ENCODE measurements at places on chromosomes 12 and 14.
A peak's percentile ranks its signal among the peaks of the same experiment; 100 is the strongest.

- no peaks in the 10 kb centered on the region for H3K36me3 ChIP-seq
- H3K27me3 ChIP-seq, result peaks cover 91% of the 10 kb centered on the region
- peak overlapping the region; percentile 54 for H3K4me3 ChIP-seq
- peak; percentile 68 for DNase-seq
- peaks cover 56% of the 10 kb centered on the region for H3K4me1 ChIP-seq
These were observed 10.7 kb downstream of the STAC3 start for GRCh38 chr12:57240066-57240921.

GRCh38 chr12:92444763-92445162, 258.0 kb upstream of the PLEKHG7 start:
- peaks cover 6% of the 10 kb centered on the region for H3K4me1 ChIP-seq
- no peak for DNase-seq
- H3K36me3 ChIP-seq, result no peaks in the 10 kb centered on the region

DNA sequence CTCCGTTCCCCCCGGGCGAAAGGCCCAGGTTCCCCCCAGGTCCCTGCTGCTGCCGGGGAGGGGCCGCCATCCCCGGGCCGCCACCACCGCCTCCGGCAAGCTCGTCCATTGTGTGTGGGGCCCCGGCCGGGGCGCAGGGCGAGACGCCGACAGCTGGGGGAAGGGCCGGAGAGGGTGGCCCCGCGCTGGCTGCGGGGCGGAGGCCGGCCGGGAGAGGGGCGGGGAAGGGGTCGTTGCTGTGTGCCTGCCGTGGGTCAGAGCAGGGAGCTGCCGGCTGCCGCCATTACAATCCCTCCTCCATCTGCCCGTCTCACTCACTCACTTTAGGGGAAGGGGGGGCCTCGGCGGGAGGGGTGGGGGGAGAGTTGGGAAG, at the start of gene STRN3:
TSS of gene STRN3 (minus strand) at position 303 of the 373 bp plus-strand sequence. CDS start at position 109, 194 bp downstream.
- peak within 1 kb of the TSS; percentile 87 for H3K27ac ChIP-seq
- H3K36me3 ChIP-seq, result peaks cover 6% of the 10 kb centered on the region
- DNase-seq, result no peak
- no peaks in the 10 kb centered on the region for H3K27me3 ChIP-seq

GRCh38 chr12:77064896-77065360, 441 bp downstream of the E2F7 start:
- H3K4me1 ChIP-seq, result peaks cover 25% of the 10 kb centered on the region
- H3K4me3 ChIP-seq, result peak overlapping the region; percentile 90
- peak overlapping the region; percentile 93 for H3K27ac ChIP-seq
- H3K27me3 ChIP-seq, result no peaks in the 10 kb centered on the region
- DNase-seq, result peak; percentile 70

DNA sequence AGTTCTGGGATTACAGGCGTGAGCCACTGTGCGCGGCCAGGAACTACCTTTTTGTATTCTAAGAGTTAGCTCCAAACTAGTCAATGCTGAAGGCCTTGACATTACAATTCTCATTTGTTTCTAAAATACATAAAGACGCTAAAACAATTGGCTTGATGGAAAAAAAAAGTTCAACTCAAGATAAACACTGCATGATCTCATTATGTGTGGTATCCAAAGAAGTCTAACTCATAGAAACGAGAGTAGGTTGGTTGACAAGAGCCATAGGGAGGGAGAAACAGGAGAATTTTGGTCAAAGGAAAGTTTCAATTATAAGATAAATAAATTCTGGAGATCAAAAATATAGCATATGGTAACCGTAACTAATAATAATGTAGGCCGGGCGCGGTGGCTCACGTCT, 20.0 kb upstream of the RNF34 start:
- no peaks in the 10 kb centered on the region for H3K27me3 ChIP-seq
- no peak overlapping the region for H3K27ac ChIP-seq
- H3K4me1 ChIP-seq, result no peaks in the 10 kb centered on the region
- no peaks in the 10 kb centered on the region for H3K36me3 ChIP-seq
- H3K4me3 ChIP-seq, result no peak overlapping the region

DNA sequence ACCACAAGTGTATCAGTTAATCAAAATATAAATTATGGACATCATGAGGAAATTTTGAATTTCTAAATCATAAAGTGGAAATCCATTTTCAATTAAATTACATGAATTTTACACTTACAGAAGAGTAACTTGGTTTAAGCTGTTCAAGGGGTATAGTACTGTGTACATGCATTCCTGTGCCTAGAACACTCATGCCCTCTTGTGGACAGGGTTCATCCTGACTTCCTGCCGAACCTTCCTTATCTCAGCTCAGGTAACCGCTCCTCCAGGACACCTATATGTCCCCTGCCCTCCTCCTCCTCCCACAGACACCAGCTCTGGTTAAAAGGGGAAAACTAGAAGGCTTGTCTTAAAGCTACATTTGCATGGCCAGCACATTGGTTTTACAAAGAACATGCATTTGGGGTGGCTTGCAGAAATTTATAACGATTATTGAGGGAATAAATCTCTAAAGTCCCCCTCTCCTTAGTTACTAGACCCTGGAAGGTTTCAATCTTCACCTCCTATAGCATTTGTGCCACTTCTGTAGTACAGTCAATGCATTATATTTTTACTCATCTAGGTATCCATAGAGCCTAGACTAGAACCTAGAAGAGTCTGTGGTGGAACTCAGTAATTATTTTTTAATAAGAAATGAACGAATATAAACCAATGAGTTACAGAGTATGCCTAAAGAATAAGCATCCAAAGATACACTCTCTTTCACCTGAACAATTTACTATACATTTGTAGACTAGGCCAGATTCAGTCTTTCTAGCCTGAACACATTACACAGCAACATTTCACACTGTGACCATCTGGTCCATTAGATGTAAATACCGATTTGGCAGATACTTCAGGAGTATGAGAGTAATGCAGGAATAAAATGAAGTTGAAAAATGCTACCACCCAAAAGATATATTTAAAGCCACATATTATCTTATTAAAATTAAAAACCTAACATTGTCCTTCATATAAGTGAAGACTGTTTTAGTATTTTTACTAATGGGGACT, 345.6 kb downstream of the PAWR start:
- no peak overlapping the region for H3K27ac ChIP-seq
- H3K27me3 ChIP-seq, result no peaks in the 10 kb centered on the region
- H3K4me3 ChIP-seq, result no peak overlapping the region

DNA sequence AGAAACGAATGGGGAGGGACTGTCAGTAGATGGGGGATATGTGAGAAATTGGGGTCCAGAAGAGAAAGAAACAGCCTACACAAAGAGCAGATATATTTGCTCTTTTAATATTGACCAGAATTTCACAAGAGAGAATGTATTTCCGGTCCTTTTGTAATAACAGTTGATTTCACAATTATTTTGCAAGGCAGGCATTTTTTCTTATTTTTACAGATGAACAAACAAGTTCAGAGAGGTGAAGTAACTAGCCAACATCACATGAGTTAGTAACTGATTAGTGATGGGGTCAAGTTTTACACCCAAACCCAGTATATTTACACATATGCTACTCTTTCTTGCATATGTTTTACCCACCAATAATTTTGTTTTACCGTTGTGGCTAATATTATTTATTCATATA, 188.2 kb downstream of the NAV3 start:
- no peaks in the 10 kb centered on the region for H3K36me3 ChIP-seq
- DNase-seq, result no peak
- H3K4me3 ChIP-seq, result peak overlapping the region; percentile 18
- peak overlapping the region; percentile 27 for H3K27ac ChIP-seq

DNA sequence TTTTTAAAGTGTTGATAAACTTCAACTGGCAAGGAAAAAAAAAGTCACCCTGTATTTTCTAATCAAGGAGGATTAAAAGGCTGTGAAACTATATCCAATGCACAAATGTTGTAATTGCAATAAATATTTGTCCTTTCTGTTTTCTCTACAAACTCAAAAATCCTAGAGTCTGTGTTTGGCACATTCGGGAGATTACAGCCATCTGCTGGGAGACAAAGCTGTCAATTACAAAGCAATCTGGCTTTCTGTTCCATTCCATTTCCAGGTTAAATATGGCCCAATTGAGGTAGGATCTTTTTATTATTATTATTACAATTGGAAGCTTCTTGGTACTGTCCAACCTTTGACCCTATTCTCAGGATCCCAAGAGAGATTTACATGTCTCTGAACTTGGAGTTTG, 295.9 kb downstream of the DIO2 start:
- no peaks in the 10 kb centered on the region for H3K4me1 ChIP-seq
- no peaks in the 10 kb centered on the region for H3K36me3 ChIP-seq
- DNase-seq, result no peak
- no peak overlapping the region for H3K27ac ChIP-seq
- no peak overlapping the region for H3K4me3 ChIP-seq

DNA sequence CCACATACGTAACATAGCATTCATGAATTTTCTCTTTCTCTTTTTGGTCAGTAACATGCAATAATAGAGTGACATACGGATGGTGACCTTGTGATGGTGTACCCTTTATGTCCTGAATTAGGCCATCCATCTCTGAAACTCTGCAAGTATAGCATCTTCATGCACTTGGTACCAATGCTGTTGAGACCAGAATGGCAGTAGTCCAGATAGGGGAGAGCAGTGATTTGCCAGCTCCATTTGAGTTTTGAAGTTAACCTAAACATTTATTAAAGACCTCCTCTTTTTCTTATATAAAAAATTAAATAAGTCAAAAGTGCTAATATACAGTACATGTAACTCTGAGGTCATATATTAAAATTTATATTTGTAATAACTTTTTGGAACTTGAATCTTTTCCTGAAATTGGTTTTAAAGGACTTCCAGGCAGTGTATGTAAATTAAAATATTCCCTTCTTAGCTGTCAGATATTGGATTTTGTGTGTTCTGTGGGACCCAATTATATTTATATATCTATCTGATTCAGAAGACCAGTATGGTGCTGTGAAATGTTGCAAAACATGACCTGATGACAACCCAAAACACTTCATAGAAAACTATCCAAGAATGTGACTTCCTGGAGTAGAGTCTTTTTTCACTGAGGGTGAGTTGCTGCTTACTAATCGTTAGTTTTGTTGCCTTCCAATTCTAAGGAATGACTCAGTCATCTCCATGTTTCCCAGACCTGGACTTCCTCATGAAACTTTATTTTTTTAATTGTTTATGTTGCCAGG, 3.5 kb downstream of the ELK3 start:
- H3K27ac ChIP-seq, result no peak overlapping the region
- no peak for DNase-seq
- no peak overlapping the region for H3K4me3 ChIP-seq
- peaks cover 50% of the 10 kb centered on the region for H3K27me3 ChIP-seq
- no peaks in the 10 kb centered on the region for H3K36me3 ChIP-seq

DNA sequence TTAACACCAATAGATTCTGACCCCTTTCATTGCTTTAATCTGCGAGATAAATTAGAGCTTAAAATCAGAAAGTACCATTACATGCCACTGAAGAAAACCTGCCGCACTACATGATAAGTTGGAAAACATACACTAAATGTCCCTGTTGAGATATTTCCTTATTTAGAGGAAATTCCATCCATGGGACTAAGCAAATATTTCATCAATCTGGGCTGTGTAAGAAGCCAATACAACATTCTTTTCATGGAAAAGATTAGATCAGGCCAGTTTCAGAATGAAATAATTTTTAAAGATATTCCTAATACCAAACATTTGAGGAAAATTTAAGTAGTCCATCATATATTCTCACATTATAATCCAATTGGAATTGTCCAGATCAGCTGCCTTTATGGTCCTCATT, 112.8 kb downstream of the LLPH start:
- no peak overlapping the region for H3K4me3 ChIP-seq
- peaks cover 7% of the 10 kb centered on the region for H3K4me1 ChIP-seq
- H3K27ac ChIP-seq, result no peak overlapping the region
- no peaks in the 10 kb centered on the region for H3K27me3 ChIP-seq
- no peak for DNase-seq

GRCh38 chr14:31174433-31174832, 33.2 kb downstream of the HECTD1 start:
- H3K4me3 ChIP-seq, result no peak overlapping the region
- no peak overlapping the region for H3K27ac ChIP-seq
- H3K36me3 ChIP-seq, result no peaks in the 10 kb centered on the region

DNA sequence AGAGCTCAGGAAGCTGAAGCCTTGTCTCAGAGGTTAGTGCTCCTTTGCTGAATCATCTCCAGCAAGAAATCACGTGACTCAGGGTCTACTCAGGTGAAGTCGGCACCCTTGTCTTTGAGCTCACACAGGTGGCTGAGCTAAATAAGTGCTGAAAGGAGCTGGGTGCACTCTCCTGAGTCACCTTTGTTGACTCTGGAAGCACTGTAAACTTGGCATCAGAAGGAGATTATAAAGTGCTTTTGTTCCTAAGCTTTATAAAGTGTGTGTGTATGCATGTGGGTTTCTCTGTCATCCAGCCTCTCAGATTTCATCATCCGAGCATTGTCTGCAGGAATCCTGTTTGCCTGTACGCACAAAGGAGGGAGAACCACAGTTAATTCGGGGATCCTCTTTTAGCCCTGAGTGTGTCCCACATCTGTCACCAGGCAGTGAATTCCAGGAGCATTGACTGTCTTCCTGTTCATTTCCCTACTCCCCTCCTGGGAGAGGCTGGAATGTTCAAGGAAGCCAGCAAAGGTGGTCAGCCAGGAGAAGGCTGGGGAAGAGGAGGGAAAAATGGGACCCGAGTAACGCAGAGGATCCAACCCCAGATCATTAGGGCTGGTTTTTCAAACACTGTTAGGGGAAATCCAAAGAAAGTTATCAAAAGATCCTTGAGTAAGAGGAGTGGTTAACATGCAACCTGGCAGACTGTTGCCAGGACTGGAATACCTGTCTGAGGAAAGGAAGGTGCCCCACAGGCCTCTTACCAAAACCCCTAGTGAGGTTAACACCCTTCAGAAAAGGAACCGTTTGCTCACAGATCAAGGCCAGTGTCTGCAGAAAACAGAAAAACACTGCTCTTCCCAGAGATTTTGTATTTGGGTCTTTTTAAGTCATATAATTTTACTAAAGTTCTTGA, 157.5 kb upstream of the HIF1A start:
- no peaks in the 10 kb centered on the region for H3K27me3 ChIP-seq
- H3K36me3 ChIP-seq, result no peaks in the 10 kb centered on the region
- peak; percentile 54 for DNase-seq

GRCh38 chr12:76929499-76929898, 50.7 kb upstream of the CSRP2 start:
- no peak overlapping the region for H3K4me3 ChIP-seq
- no peak overlapping the region for H3K27ac ChIP-seq
- no peak for DNase-seq
- no peaks in the 10 kb centered on the region for H3K36me3 ChIP-seq
- no peaks in the 10 kb centered on the region for H3K4me1 ChIP-seq

Data from neural progenitor cell (in vitro differentiated cells).